HCEC 1CT (cell line): ENCODE measurements at places on chromosomes 1 and 21.

DNA sequence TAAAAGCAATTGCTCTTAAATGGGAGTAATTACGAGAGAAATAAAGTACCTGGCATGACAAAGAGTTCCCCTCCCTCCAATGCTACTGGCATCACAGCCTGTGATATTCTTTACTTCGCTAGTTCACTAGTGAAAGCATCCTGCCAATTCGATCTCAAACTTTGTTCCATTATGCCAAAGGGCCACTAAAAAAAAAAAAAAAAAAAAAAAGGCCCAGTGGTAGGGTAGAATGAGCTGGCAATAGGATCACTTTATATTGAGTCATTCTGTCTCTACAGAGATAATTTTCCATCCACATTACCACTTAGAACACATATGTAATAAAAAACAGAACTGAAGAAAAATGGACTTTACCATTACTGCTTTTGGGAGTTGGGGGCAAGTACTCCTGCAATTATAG lies 11.2 kb downstream of the PUM1 start:
- DNase-seq = peak; percentile 43

GRCh38 chr1:51989582-51990477 lies 670 bp downstream of the RAB3B start:
- no peak for DNase-seq

DNA sequence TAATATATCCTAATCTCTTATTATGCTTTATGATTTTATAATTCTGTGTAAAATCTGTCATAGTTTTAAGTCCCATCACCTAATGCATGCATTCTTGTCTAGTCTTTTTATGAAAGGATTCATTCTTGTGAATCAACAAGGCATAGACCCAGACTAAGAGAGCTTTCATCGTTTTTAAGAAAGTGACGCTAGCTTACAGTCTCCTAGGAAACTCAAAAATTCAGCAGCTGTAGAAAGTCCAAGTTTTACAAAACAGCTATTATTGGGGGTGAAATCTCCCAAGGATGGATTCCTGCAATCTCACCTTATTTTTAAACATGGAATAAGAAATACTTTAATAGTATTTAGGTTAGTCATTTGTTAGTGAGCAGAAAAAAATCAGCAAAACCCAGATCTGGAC lies 104.7 kb downstream of the NCAM2 start:
- no peak for DNase-seq

DNA sequence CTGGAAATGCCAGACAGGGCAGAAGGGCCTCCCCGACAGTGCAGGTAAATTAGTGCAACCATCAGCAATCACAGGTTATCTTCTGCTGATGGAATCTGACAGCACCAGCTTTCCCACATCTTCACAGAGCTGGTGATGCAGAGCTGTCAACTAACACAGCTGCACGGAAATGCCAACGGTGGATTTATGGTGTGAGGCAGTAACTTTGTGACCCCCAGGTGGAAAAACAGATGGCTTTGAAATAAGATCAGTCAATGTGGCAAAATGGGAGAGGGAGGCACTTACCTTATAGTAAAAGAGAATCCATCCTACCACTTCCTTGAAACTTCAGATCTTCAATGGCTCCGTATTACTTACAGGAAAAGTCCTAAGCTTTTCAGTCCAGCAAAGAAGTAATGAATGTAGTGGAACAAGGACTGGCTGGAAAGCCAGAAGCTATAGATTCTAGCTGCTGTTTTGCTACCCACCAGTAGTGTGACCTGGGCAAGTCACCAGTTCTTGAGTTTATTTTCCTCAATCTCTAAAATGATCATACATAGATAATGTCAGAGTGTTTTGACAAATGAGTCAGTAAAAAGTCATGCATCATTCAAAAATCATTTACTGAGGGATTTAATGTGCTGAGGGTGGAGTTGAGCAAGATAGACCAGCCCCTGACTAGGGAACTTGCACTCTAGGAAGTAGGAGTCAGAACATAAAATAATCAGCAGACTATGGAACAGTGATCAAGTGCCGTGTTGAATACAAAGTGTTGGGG lies 245.7 kb upstream of the JUN start:
- peak; percentile 74 for DNase-seq

GRCh38 chr1:90393025-90393424 lies 324.1 kb downstream of the BARHL2 start:
- DNase-seq = no peak

DNA sequence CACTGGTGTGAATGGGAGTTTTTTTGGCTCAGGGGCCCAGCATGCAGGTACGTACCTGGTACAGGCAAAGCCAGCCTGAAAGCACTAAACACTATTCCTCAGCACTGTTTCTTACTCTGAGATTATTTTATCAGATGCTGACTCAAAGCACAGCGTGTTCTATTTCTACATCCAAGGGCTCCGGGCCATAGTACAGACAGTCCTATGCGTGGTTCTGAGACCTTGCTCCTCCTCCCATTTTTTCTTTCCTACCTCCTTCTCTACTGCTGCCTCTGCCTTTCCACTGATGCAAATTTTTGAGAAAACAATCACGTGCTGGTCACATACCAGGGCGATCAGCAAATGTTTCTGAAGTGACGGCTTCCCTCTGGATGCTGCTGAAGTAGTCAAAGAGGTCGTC lies 36.3 kb downstream of the PDPN start:
- DNase-seq = peak; percentile 61

GRCh38 chr1:183349201-183349711 lies 68.9 kb downstream of the NMNAT2 start:
- DNase-seq = no peak

DNA sequence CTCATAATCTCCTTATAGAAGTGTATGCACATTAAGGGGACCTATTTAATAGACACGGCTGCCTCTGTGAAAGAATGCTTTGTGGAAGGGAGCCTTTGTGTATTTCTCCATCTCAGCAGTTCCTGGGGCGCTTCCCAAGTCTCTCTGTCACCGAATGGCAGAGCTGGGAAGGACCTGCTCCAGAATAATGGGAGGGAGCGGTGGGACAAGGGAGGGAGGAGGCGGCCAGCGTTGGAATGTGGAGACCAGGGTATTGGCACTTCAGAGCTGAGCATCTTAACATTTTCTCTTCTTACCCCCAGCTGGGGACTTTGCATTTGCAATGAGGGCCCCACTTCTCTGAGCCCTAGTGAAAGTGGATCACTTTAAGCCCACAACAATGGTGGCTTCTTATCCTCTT lies 23.9 kb downstream of the CACHD1 start:
- DNase-seq = no peak

- peak; percentile 94 for DNase-seq
These were observed 47.4 kb upstream of the PRDX6 start for GRCh38 chr1:173429471-173430402.

GRCh38 chr1:227065311-227065710 lies 125.2 kb downstream of the COQ8A start:
- DNase-seq = no peak

DNA sequence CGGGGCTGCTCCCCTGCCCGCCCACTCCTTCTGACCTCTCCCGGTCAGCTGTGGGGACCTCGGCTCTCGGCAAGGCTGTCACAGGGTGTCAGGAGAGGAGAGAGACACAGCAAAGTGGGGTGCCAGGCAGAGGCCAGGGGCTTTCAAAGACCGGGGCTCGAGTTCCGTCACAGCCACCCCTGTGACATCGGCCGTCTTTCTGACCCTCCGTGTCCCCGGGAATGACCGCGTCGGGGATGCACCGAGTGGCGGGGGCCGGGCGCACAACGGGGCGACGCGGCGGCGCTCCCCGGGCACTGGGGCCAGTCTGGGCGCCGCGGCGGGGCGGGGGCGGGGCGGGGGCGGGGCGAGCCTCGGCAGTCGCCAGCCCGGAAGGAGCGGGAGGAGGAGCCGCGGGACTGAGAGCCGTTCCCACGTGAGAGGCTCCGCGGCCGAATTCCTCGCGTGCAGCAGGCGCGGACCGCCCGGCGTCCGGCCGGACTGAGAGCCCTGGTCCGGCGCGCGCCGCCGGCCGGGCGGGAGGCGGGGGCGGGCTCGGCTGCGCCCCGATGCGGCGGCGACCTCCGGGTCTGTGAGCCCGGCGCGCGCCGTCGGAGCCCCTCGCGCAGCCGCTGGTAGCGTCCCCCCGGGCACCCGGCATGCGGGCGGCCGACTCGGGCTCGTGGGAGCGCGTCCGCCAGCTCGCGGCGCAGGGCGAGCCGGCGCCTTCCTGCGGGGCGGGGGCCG lies 229.7 kb upstream of the TMEM51 start:
- peak; percentile 50 for DNase-seq

GRCh38 chr1:152107984-152108881 lies 7.0 kb downstream of the TCHH start:
- peak; percentile 80 for DNase-seq

GRCh38 chr1:97603218-97603617 lies 317.6 kb downstream of the DPYD start:
- no peak for DNase-seq

GRCh38 chr1:176208034-176208433 lies 948 bp upstream of the COP1 start:
- no peak for DNase-seq

DNA sequence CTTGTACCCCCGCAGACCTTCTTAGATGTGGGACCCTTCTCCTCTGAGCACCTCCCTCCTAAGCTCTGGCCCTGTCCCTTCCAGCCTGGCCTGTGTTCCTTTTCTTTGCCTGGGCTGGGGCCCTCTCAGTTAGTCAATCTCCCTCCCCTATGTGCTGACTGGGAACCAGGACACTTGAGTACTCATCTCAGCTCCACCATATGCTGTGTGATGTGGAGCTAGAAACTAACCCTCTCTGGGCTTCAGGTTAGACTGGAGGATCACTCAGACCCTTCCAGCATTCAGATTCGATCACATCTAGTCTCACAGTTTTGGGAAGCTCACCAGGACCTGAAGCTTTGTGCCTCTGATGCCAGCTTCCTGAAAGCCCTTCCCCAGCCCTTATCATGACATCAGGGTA lies 40.6 kb downstream of the TRIM62 start:
- DNase-seq = no peak
